ENCODE measurements at places on chromosomes 11 and 22.

GRCh38 chr11:42707541-42707940 is 604.3 kb upstream of the API5 start:
- DNase-seq = no peak

GRCh38 chr11:105051559-105051958 is 6.4 kb upstream of the CARD16 start:
- DNase-seq = no peak

DNA sequence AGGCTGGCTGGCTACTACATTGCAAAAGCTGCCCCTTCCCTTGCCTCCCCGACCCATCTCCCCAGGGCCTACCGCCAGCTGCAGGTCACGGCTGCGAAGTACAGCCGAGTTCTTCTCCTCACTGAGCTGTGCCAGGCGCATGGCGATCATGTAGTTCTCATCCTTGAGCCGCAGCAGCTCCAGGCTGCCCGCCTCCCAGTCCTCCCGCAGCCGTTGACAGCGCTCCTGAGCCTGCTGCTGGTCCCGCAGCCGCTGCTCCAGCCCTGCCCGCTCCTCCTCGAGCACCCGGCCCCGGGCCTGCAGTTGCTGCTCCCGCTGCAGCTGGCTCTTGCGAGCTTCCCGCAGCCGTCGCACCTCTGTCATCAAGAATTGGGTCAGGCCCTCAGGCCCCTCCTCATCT is 3.3 kb downstream of the CARD10 start:
- no peak for DNase-seq

- no peak for DNase-seq
Measured at GRCh38 chr11:16604794-16605388, 133.6 kb upstream of the C11orf58 start.

- no peak for DNase-seq
Measured at GRCh38 chr11:13013054-13013488, 4.0 kb downstream of the RASSF10 start.

DNA sequence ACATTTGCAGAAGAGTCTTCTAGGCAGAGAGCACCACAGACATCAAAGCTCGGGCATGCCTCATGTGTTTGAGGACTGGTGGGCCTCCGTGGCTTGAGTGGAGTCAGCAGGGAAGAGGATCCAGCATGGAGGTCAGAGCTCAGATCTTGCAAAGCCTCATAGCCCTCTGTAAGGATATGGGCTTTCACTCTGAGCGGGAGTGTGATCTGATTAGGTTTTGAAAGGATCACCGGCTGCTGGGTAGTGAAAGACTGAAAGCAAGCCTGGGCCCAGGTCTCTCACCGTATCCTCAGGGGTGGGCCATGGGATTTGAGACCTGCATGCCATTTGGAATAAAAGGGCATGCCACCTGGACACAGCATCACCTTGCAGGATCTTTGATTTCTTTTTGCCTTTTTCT is 112.7 kb downstream of the TEAD1 start:
- no peak for DNase-seq

GRCh38 chr11:14444441-14445189 is 55.0 kb downstream of the COPB1 start:
- DNase-seq = no peak

DNA sequence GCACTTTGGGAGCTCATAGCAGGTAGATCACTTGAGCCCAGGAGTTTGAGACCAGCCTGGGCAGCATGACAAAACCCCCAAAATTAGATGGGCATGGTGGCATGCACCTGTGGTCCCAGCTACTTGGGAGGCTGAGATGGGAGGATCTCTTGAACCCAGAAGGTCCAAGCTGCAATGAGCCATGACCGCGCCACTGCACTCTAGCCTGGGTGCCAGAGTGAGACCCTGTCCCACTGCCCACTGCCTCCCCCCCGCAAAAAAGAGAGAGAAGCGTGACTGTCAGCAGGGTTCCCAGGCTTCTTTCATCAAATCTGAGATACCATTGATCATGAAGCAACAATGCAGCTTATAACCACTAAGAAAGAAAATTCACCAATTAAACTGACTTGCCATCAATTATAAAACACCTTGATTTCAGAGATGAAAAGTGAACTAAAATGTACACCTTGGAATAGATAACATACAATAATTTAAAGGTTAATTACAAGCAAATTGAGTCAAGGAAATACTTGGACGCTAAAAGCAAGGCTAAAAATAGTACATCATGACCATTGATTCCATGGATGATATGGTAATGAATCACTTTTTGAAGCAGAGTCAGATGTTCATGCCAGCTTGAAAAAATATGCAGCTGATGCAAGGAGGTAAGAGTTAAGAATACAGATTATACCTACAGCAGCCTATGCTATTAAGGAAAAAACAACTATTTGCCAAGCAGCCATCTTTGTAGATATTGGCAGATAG is 90.8 kb upstream of the ALKBH3 start:
- no peak for DNase-seq

DNA sequence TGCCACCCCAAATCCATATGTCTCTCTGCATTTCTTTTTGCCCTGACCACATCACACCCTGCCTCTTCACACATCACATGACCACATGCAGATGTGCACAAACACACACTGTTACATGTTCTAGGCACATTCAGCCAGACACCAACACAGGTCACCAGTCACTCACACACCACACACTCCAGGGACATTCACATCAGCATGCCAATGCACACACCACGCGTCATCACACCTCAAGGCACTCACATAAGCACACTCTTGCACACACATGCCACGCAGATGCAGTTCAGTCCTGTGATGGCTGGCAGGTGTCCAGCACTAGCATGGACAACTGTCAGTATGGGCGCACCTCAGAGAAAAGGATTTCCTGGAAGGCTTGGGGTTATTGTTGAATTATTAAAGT is 77.0 kb upstream of the MYOD1 start:
- DNase-seq = no peak

DNA sequence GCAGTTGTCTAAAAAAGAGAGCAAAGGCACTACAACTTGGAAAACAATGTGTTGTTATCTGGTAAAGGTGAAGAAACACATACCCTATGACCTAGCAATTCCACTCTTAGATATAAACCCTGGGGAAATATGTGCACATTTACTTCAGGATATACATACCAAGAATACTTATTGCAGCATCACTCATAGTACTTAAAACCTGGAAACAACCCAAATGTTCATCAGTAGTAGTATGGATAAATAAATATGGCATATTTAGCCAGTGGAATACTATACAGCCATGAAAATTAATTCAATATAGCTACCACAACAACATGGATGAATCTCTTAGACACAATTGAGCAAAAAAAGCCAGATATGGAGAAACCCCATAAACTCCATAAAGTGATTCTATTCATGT is 26.1 kb upstream of the MICAL2 start:
- no peak for DNase-seq

- DNase-seq = no peak
Measured at GRCh38 chr11:115506954-115507675, 2.9 kb upstream of the CADM1 start.

GRCh38 chr22:43667656-43668055 is 144.4 kb downstream of the EFCAB6 start:
- DNase-seq = no peak

- DNase-seq = no peak
Measured at GRCh38 chr11:126182787-126183445, 28.5 kb downstream of the RPUSD4 start.

- no peak for DNase-seq
Measured at GRCh38 chr11:66556086-66556485, 9.4 kb downstream of the ACTN3 start.

GRCh38 chr22:25494774-25495173 is 69.7 kb upstream of the GRK3 start:
- no peak for DNase-seq

GRCh38 chr11:132405728-132406127 is 1035.3 kb downstream of the NTM start:
- DNase-seq = no peak

- DNase-seq = no peak
Measured at GRCh38 chr11:116144387-116144958, 628.3 kb downstream of the BUD13 start.

DNA sequence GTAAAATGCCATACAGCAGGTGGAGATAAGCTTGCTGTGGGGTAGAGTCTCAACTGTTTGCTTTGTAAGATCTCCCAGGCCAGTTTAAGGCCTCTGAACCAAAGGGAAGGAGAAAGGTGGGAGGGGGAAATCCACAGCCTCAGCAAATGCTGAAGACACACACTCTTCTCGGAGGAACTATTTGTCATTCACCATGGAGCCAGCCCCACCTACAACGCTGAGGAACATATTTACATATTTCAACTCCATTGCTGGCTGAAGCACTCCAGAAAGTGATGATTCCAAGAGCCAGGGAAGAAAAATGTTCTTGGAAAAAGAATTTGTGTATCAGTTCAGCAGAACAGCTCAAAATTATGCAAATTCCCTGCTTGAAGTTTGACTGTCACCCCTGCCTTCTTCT is 6.5 kb downstream of the TENM4 start:
- no peak for DNase-seq

GRCh38 chr22:27490080-27490479 is 311.5 kb downstream of the MN1 start:
- DNase-seq = no peak

GRCh38 chr11:315516-315994 is 1.7 kb downstream of the IFITM1 start:
- no peak for DNase-seq

GRCh38 chr11:128573638-128574037 is 13.7 kb downstream of the ETS1 start:
- DNase-seq = no peak

- no peak for DNase-seq
Measured at GRCh38 chr11:46034041-46034440, 87.2 kb downstream of the PHF21A start.

GRCh38 chr22:37273126-37273845 is 9.0 kb upstream of the CYTH4 start:
- DNase-seq = no peak

GRCh38 chr11:103325686-103326069 is 216.5 kb downstream of the DYNC2H1 start:
- no peak for DNase-seq

DNA sequence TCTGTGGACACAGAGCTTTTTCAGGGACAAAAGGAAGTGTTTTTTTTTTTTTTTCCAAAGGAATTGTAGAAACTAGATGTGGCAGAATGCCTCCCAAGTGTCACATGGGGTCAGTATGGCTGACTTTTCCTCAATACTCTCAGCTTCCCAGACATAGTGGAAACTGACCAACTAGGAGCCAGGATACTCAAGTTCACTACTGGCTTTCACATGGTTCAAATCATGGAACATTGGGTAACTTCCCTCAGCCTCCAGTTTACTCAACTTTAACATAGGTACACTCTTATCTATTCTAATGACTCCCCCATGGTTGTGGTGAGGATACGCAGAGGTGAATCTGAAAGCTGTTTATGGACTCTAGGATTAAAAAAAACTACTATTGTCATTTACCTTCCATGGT is 1.4 kb downstream of the SLC5A1 start:
- no peak for DNase-seq

Data from esophagus squamous epithelium (tissue), 5 donors.